ENCODE measurements at places on chromosomes 1 and 21. TPM values are rescaled to one million over a fixed set of nuclear protein-coding genes. Genes with fewer than 3 reads are reported as not detected.

GRCh38 chr1:58814251-58815068 lies 30.6 kb upstream of the JUN start:
- no peak for DNase-seq

- DNase-seq: no peak
Observed at GRCh38 chr1:198845851-198846250, 207.0 kb downstream of the PTPRC start.

- peak; percentile 91 for DNase-seq
Observed at GRCh38 chr1:226002667-226003501, 3.7 kb upstream of the SDE2 start.

DNA sequence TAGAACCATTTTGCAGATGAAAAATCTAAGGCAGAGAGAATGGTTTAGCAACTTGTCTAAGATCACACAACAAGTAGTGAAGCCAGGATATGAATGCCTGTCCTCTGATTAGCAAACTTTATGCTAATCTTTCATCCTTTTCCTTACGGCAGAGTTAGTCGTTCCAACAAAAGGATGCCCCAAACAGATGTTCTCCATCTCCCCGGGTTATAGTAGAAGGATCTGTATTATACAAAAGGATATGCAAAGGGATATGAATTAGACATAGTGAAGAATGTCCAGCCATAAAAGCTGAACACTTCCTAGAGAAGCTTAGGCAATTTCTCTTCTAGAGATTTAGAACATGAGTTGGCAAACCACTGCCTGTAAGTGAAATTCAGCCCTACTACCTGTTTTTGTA lies 291.6 kb upstream of the DUSP10 start:
- no peak for DNase-seq

- DNase-seq: no peak
Observed at GRCh38 chr1:37540036-37540785, 13.9 kb downstream of the SNIP1 start.

DNA sequence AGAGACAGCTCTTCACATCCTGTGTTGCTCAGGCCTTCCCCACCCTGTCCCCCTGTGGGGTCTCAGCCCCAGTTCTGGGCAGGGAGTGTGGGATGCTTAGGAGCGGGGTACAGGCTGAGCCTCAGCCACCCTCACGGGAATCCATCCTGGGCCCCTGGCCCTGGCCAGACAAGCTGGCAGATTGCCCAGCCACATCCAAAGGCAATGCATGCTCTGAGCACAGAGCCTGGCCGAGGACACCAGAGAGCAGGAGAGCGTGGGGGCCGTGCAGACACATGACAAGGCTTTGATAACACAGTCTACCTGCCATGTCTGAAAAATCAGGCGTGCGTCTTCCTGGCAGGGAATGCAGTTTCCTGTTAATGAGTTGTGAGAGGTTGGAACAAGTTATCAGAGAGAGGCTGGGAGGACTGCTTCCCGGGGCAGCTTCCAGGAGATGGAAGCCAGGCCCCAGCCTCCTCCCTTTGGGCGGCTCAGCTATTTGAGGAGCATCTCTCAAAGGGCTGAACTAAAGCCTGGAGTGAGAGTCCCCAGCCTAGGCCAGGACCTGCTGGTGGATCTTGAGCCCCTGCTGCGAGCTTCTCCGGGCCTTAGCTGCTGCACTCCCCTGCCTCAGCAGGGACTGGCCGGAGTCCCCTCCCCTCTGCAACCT lies 72.2 kb upstream of the SELENON start:
- DNase-seq: peak; percentile 46

DNA sequence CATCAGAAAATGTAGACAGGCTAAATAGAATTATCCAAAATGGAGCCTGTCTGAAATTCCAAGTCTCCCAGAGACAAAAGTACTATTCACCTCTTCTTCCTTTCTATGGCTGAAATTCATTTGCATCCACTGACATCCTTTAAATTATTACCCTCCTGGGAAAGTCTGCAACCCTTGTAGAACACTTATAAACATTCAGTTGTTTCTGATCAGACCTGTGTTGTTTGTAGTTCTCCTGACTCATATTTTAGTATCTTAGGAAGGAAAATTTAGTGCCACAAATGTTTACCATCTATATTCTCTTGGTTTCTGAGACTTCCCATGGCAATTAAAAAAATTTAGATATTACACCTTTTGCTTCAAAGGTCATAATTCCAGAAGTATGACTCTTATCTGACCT lies 69.6 kb upstream of the C1orf105 start:
- DNase-seq: peak; percentile 30

FHAD1 gene
- 1.2 TPM for total RNA-seq

SPRR4 gene
- not detected for total RNA-seq

RGS16 gene
- not detected for total RNA-seq

TNFRSF25 gene
- total RNA-seq: 4.3 TPM

All from Caki2 (cell line).